Activated CD4-positive, alpha-beta T cell treated with anti-CD3 and anti-CD28 coated beads for 4 hours (primary cell): ENCODE measurements at places on chromosomes 11 and 22.

GRCh38 chr11:78432058-78432515 is 14.5 kb upstream of the GAB2 start:
- no peak for DNase-seq

DNA sequence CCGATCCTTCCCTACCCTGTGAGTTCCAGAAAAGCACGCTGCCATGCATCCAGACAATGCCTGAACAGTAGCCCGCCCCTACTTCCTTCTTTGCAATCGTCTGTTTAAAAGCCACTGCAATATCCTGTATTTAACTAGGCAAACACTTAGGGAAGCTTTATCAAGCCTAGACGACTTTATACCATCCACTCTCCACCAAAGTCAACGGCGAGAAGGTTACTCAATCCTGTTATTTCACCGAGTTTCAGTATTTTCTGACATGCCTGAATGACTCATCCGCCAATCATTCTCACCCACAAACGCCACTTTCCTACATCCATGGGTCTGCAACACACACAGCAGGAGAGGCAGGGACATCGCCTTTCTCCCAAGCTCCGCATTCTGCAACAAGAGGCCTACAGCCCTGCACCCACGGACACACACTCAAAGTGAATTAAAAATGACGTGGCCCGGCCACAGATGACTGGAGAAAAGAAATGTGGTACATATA is 9.3 kb downstream of the CELSR1 start:
- DNase-seq, result no peak

GRCh38 chr11:119320776-119321524 is 4.0 kb upstream of the MCAM start:
- DNase-seq, result peak; percentile 32

DNA sequence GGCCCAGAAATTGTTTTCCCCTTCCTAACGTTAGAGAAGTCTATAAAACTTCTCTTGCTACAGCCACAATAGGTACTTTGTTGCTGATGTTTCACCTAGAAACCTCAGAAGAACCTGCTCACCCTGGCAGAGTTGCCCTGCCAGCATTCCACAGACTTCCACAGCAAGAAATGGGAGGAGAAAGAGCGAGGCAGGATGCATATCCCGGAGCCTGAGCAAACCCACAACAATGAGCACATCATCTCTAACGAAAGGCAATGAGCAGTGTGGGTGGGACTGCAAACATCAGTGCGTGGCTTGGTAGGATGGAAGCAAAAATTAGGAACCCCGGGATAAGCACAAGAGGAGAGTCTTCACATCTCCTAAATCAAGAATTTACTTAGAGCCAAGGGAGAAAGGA is 892.3 kb downstream of the OPCML start:
- no peak for DNase-seq

DNA sequence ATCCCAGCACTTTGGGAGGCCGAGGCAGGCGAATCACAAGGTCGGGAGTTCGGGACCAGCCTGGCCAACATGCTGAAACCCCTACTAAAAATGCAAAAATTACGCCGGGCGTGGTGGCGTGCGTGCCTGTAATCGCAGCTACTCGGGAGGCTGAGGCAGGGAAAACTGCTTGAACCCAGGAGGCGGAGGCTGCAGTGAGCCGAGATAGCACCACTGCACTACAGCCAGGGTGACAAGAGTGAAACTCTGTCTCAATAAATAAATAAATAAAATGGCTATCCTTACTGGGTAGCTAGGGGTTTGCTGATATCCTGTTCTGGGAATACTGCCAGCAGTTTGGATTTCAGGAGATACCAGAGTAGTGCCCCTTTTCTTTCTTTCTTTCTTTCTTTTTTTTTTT is 2.4 kb upstream of the RBM14 start:
- DNase-seq, result no peak

DNA sequence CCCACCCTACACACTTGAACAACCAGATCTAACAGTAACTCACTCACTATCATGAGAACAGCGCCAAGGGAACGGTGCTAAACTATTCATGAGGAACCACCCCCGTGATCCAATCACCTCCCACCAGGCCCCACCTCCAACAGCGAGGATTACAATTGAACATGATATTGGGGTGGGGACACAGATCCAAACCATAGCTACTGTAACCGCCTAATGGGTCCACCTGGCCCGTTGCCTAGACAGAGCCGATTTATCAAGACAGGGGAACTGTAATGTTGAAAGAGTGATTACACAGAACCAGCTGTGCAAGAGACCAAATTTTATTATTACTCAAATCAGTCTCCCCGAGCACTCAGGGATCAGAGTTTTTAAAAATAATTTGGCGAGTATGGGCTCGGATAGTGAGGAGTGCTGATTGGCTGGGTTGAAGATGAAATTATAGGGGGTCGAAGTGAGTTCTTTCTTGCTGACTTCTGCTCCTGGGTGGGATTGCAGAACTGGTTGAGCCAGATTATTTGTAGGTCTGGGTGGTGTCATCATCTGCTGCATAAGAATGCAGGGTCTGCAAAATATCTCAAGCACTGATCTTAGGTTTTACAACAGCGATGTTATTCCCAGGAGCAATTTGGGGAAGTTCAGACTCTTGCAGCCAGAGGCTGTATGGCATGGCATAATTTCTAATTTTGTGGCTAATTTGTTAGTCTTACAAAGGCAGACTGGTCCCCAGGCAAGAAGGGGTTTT is 17.9 kb upstream of the ZC3H12C start:
- no peak for DNase-seq

- peak; percentile 9 for DNase-seq
Measured at GRCh38 chr11:58629857-58630256, 7.4 kb downstream of the CNTF start.

GRCh38 chr11:67416416-67417335 is 1.2 kb downstream of the CARNS1 start:
- peak; percentile 74 for DNase-seq

DNA sequence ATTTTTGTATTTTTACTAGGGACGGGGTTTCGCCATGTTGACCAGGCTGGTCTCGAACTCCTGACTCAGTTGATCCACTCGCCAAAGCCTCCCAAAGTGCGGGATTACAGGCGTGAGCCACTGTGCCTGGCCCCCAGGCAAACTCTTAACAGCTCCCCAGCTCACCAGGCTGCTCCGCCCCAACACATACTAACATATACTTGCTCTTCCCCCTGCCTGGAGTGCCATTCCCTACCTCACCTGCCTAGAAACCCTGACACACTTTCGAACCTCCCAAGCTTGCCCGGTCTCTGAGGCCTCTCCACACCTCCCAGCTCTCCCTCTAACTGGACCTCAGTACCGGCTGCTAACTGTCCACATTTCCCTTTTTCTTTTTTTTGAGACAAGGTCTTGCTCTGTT is 8.5 kb downstream of the MAP4K2 start:
- no peak for DNase-seq
